Epithelial cell of proximal tubule (primary cell): ENCODE measurements at places on chromosomes 11 and 22.
A peak's percentile ranks its signal among the peaks of the same experiment; 100 is the strongest.

DNA sequence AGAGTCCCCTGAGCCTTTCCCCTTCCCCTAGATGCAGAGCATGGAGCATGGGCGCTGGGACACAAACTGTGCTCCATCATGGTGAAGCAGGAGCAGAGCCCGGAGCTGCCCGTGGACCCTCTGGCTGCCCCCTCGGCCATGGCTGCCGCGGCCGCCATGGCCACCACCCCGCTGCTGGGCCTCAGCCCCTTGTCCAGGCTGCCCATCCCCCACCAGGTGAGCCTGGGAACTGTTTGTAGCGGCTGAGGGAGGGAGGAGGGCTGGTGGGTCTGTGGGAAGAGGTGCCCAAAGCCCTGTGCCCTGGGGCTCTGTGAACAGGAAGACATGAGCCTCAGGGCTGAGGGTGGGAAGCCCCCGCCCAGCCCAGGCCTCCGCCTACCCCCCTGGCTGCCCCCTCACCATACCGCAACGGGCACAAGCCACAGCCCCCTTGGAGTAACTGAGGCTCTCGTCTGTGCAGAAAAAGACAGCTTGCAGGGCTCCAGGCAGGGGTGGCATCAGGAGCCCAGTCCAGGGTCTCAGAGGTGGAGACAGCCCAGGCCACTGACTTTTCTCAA, 30.4 kb downstream of the CREB3L1 start:
- DNase-seq: no peak

DNA sequence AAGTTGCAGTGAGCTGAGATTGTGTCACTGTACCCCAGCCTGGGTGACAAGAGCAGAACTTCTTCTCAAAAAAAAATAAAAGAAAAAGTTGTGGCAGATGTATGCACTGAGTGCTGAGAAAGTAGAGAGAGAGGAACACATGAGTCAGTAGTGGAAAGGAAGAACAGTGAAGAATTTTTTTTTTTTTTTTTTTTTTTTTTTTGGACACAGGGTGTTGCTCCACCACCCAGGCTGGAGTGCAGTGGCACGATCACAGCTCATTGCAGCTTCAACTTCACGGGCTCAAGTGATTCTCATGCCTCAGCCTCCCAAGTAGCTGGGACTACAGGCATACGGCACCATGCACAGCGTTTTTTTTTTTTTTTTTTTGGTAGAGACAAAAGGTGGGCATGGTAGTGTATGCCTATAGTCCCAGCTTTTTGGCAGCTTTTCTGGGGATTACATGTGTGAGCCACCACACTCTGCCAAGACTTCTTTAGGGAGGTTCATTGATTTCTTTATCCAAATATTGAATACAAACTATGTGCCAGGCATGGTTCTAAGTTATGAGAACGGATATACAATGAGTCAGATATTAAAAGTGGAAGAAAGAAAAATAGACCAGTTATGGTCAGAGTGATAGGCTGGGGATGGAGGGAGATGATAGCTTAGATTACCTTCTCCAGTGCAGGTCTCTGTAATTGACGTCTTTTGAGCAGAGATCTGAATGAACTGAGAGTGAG, 62.0 kb downstream of the YAP1 start:
- no peak for DNase-seq

GRCh38 chr11:118124929-118125535, 27.6 kb downstream of the SCN4B start:
- no peak for DNase-seq

DNA sequence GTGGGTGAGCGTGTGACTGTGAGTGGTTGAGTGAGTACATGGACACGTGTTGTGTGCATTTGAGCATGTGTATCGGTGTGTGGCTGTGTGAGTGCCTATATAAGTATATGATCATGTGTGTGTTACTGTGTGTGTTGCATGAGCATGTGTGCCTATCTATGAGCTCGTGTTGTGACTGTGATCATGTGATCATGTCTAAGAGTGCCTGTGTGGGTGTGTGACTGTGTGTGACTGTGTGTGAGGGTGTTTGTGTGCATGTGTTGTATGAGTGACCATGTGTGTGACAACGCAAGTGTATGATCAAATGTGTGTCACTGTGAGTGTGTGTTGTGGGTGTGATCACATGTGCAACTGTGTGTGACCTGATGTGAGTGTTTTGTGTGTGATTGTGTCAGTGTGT, 88.8 kb downstream of the UBASH3B start:
- no peak for DNase-seq

DNA sequence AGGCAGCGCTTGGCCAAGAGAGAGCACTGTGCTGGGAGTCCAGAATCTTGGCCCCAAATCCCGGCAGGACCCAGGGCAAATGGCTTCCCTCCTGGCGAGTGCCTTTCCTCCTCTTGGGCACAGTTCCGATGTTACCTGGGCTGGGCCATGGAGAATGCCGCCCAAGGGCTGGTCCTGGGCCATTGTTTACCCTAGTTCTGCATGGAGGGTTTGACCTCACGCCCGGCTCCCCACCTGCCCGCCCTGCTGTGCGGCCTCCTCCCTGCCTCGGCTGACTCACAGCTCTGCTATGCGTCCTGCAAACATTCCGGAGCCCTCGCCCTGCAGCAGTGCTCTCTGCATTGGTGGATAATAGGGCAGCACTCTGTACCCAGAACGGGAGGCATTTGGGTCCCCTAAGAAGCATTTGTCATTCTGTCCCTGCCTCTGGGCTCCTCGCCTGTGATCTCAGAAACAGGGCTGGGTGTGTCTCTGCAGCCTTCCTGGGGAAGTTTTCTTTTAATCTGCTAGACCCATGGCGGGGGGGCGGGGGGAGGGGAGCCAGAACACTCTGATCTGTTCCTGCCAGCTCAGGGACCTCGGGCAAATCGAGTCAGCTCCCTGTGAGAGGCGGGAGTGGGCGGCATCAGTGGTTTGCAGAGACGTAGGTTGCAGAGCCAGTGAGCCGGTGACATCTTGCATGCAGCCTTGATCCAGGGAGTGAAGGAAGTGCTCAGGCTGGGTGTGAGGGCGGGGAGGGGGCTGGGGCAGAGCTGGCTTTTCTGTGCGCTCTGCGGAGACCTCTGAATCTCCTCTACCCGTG, 32.9 kb upstream of the SMIM38 start:
- peak; percentile 67 for DNase-seq

GRCh38 chr11:62677156-62677555, 1.7 kb downstream of the UBXN1 start:
- no peak for DNase-seq

DNA sequence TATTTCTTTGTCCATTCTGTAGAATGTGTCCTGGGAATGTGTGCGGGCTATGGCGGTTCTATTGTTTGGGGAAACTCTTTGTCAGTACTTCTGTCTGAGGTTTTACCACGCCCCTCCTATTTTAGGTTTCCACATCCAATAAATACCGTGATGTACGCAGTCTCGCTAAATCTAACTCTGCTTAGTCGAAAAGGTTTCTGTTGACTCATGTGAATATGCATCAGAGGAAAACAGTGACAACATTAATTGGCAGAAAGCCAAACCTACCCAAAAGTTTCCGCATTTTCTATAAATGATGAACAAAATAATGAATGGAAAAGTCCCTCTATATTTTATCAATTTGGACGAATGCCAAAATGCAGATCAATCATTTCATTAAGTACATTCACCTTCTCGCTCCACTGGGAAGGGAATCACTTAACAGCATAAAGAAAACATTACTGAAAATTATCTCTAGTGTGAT, 143.4 kb downstream of the MAML2 start:
- no peak for DNase-seq

DNA sequence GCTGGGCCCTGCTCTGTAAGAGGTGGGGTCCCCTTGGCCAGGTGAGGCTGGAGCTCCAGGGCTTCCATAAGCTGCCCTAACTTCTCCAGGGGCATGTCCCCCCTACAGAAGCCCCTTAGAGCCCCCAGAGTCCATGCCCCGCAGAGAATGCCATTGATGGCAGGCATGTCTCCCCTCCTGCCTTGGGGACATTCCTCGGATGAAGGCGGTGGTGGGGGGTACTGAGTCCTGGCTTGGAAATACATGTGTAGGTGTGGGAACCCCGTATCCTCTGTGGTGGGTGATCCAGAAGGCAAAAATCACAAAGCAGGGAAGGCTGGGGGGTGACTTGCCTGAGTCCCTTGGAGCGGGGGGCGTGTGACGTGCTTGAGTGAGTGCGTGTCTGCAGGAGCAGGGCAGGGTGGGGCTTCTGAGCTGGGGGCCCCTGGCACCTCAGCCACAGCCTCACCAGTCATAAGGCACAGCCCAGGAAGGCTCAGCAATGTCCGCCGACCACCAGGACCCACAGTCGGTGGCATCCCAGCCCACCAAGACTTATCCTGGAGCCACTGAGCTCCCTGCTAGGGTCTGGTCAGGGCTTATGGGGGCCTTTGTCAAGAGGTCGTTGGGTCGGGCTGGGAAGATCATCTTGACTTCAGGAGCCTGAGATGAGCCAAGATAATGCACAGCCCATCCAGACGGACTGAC, 69.8 kb upstream of the KCNQ1OT1 start:
- no peak for DNase-seq

GRCh38 chr22:39317084-39317774, 2.2 kb downstream of the RPL3 start:
- DNase-seq: no peak

- DNase-seq: no peak
These were observed 68.4 kb downstream of the TCF20 start for GRCh38 chr22:42202048-42202447.

GRCh38 chr11:61739966-61740365, 12.5 kb upstream of the MYRF start:
- DNase-seq: no peak

- DNase-seq: no peak
These were observed 171.2 kb downstream of the C11orf91 start for GRCh38 chr11:33529461-33529860.

GRCh38 chr11:129933891-129934290, 38.5 kb upstream of the NFRKB start:
- no peak for DNase-seq

GRCh38 chr22:31715147-31715778, 34.7 kb downstream of the PRR14L start:
- no peak for DNase-seq

- no peak for DNase-seq
These were observed 113.0 kb upstream of the MTMR2 start for GRCh38 chr11:96036863-96037262.

- DNase-seq: no peak
These were observed 45.6 kb downstream of the PISD start for GRCh38 chr22:31616315-31616980.

- DNase-seq: no peak
These were observed 121.4 kb upstream of the TTC12 start for GRCh38 chr11:113193016-113193415.
